ENCODE measurements at places on chromosomes 11 and 22.

DNA sequence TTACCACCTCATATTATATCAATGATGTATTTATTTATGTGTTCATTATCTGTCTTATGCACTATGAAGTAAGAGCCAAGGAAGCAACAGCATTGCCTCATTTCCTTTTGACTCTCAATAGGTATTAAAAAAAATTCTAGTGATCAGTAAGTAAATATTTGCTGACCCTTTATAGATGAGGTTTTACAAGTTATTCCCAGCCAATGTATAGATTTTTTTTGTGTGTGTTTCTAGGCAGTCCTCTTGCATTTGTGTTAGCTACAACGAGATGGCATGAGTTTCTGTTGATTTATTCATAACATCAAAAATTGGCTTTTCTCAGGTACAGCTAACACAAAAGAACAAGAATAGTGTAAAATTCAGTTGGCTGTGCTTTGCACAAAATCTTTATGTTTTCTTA, 4.7 kb downstream of the OR1S2 start:
- no peak for DNase-seq

- no peak for DNase-seq
Measured at GRCh38 chr11:132154781-132155180, 784.4 kb downstream of the NTM start.

- no peak for DNase-seq
Measured at GRCh38 chr11:116217441-116217840, 555.3 kb downstream of the BUD13 start.

DNA sequence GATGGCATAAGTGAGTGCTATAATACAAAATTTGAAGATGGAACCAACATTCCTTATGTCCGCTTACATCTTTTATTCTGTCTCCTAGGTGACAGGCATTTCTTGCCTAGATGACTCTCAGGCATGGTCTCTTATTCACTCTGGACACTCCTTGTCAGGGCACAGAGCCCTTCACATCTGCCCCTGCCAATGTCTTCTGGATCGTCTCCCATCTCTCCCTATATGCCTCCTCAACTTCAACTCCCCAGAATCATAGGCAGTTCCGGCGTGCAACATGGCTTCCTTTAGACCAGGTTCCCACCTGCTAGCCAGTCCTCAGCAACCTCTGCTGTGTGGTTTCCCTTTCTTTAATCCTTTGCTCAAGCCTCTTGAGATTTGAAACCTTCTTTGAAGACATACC, 300.9 kb downstream of the TENM4 start:
- no peak for DNase-seq

DNA sequence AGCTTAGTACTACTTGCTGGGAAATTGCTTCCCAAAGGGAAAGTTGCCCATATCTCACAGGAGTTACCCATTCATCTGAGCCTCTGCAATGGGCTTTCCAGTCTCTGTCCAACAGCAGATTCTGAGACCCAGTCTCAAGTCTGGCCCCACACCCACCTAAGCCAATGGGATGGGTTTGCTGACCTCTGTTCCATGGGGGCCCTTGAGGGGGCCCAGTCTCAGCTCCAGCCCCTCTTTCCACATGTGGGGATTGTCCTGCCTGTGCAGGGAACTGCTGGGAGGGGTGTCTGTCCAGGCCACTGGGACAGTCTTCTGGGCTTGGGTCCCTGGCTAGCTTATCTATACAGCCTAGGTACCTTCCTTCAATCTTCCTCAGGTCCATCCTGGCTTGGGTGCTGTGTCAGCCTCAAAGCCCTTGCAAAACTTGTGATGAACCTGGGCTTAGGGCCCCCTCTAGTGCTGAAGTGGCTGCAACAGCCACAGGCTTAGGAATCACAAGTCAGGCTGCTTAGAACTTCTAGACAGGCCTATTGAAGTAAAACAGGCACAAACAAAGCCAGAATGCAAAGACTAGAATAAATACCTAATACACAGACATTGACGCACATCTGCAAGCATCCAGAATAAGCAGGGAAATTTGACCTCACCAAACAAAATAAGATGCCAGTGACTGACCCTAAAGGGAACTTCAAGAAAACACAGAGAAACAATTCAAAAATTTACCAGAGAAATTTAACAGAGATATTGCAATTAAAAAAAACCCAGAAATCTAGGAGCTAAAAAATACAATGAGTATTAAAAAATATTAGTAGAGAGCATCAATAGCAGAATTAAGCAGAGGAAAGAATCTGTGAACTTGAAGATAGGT, 11.7 kb upstream of the PATL1 start:
- no peak for DNase-seq

Measured in naive thymus-derived CD4-positive, alpha-beta T cell (primary cell).